ENCODE measurements at places on chromosomes 1 and 21.

GRCh38 chr1:198275597-198275996 is 118.8 kb downstream of the NEK7 start:
- DNase-seq: no peak
- H3K27ac ChIP-seq: no peak overlapping the region
- no peaks in the 10 kb centered on the region for H3K27me3 ChIP-seq
- H3K36me3 ChIP-seq: no peaks in the 10 kb centered on the region
- no peak overlapping the region for H3K4me3 ChIP-seq
- peaks cover 17% of the 10 kb centered on the region for H3K4me1 ChIP-seq

GRCh38 chr1:20948101-20948500 is 161.0 kb upstream of the HP1BP3 start:
- no peak overlapping the region for H3K4me3 ChIP-seq
- no peak for DNase-seq
- H3K27ac ChIP-seq: no peak overlapping the region
- H3K36me3 ChIP-seq: peaks cover 13% of the 10 kb centered on the region
- H3K27me3 ChIP-seq: no peaks in the 10 kb centered on the region
- H3K4me1 ChIP-seq: no peaks in the 10 kb centered on the region

DNA sequence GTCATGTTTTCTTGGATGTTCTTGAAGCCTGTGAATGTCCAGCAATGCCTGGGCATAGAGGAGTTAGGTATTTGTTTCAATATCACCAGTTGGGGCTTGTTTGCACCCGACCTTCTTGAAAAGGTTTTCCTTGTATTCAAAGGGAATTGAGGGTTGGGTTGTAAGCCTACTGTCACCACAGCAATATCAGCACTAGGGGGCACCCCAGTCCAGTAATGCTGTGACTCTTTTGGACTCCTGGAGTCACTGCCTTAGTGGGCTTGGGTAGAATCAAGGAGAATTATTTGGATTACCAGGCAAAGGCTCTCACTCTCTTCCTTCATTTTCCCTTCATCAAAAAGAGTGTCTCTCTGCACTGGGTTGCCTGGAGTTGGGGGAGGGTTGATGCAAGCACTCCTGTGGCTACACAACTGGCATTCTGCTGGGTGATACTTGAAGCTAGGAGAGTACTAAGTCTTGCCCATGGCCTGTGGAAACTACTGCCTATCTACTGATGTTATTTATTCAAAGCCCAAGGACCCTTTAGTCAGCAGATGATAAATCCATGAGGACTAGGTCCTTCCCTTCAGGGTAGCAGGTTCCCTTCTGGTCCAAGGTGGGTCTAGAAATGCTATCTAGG is 34.5 kb downstream of the OR10R2 start:
- DNase-seq: no peak
- no peaks in the 10 kb centered on the region for H3K36me3 ChIP-seq
- H3K27me3 ChIP-seq: no peaks in the 10 kb centered on the region
- no peak overlapping the region for H3K4me3 ChIP-seq
- H3K4me1 ChIP-seq: no peaks in the 10 kb centered on the region

DNA sequence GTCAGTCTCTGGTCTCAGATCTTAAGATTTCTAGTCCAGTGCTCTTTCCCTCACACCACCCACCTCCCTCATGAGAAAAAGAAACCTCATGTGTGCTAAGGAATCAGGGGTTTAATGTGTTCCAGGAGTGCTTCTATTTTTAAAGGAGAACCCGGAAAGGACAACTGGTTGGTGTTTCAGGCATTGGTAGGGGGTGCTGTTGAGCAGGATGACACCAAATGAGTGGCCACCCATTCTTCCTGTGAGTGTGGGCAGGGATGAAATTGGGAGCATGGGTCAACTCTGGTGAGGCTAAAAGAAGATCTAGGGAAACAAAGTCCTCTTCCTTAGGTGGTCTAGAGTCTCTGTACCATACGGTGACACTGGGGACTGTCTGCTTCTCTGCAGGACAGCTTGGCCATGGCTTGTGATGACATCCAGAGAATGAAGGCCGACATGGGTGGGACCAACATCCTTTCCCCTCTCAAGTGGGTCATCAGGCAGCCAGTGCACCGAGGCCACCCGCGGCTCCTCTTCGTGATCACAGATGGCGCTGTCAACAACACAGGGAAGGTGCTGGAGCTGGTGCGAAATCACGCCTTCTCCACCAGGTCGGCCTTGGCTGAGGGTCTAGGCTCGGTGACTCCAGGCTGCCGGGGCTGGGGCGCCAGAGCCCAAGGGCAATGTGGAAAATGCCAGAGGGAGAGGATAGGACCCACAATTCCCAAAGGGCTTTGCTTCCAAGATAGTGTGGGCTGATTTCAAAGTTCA is 39.3 kb downstream of the VWA5B1 start:
- H3K36me3 ChIP-seq: no peaks in the 10 kb centered on the region
- no peak overlapping the region for H3K27ac ChIP-seq
- no peak overlapping the region for H3K4me3 ChIP-seq
- H3K27me3 ChIP-seq: no peaks in the 10 kb centered on the region

GRCh38 chr1:156592910-156593660 is 1.5 kb downstream of the NAXE start:
- H3K27me3 ChIP-seq: no peaks in the 10 kb centered on the region
- H3K4me1 ChIP-seq: peaks cover 19% of the 10 kb centered on the region
- no peak overlapping the region for H3K4me3 ChIP-seq
- no peaks in the 10 kb centered on the region for H3K36me3 ChIP-seq
- H3K27ac ChIP-seq: no peak overlapping the region

DNA sequence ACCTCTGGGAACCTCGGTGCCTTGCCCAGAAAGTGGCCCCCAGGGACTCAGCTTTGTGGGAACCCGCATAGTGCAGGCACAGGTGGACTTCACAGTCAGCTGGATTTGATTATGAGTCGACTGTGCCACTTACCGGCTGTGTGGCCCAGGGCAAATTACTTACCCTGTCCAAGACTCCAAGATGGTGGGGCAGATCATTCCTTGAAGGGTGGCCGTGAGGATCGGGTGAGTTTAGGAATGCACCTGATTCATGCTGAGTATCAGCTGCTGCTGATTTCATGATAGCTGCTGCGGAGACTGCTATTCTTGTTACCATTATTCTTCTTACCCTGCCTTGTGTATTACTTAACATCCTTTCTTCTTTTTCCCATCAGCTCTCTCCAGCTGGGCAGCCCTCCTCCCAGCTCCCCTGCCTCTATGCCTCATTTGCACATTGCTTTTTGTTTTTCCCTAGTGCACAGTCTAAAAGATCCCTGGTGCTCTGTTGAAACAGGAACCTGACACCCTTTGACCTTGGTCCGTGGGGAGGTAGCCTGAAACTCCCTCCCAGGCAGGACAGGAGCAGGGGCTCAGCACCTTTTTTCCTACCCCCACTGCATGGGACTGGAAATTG is 40.5 kb upstream of the FHAD1 start:
- DNase-seq: no peak
- peaks cover 14% of the 10 kb centered on the region for H3K4me1 ChIP-seq
- no peak overlapping the region for H3K27ac ChIP-seq
- H3K36me3 ChIP-seq: no peaks in the 10 kb centered on the region
- H3K27me3 ChIP-seq: no peaks in the 10 kb centered on the region

DNA sequence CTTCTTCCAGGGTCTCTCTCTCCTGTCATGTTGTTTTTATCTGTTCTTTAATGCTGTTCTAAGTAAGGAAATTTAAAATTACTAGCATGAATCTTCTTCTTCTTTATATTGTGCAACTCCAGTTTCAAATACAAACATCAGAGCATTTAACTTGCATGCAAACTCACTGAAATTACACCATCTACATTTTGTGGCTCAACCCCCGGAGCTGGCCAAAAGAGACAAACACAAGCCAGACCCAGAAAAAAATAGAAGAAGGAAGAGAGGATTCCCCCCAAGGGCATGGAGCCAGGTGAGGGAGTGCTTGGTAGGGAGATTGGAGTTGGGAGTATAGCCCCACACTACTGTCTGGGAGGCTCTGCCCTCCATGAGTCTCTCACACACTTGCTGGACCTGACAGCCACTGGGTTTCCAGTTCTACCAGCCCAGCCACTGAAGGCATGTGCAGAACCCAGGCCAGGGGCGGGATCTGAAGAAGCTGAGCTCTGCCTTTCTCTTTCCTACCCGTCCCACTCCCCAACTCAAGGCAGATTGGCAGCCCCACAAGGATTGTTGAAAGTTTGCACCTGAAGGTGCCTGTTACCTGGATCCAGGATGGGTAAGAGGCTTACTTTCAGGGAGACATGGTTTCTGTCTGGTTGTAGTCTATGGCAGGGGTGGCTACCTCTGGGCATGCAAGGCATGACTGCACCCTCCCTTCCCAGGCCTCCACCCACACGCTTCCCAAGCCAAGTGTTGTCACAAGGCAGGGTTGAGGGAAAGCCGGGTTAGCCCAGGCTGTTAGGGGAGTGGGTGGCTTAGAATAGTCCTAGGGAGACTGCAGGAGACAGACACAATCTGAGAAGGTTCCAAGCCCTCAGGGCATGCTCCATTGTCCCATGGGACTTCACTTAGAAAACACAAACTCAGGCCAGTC is 297.2 kb downstream of the TGFB2 start:
- no peaks in the 10 kb centered on the region for H3K4me1 ChIP-seq
- H3K27me3 ChIP-seq: no peaks in the 10 kb centered on the region
- H3K4me3 ChIP-seq: no peak overlapping the region
- H3K36me3 ChIP-seq: no peaks in the 10 kb centered on the region

DNA sequence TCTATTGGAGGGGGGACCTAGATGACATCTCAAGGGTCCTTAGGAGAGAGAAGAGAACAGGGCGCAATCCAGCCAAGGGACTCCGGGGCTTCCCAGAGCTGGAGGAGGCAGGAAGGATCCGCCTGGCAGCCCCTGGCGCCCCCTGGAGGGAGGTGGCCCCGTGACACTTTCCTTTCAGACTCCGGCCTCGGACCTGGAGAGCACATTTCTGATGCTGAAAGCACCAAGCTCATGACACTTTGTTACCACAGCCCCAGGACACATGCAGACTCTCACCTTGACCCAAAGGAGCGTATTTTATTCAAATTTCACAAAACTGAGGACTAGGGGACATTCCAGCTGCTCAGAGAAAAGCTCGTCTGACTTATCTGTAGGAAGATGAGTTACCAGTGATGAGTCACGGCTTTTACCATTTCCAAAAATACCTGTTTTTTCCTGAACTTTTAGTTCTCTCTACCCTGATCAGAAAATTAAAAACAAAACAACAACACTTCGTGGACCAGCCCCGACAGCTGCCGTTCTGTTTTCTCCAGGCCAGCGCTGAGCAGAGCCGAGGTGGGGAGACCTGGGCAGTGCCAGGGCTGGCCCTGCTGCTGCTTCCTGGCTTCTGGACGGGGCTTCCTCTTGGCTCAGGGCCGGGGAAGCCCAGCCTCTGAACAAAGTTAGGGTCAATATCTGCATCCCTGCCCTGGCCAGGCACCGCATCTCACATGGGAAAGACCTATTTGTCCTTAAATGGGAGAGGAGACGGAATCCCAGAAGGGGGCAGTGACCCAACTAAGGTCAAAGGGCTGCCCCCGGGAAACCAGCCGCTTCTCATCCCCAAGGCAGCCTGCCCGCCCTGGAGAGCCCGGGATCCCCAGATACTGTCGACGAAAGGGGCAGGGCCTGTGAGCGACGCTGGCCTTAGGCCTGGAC is 21.6 kb upstream of the POFUT2 start:
- peak; percentile 63 for DNase-seq
- H3K27ac ChIP-seq: peak overlapping the region; percentile 76
- no peak overlapping the region for H3K4me3 ChIP-seq
- H3K27me3 ChIP-seq: no peaks in the 10 kb centered on the region

- no peak for DNase-seq
- H3K27me3 ChIP-seq: peaks cover 56% of the 10 kb centered on the region
- no peaks in the 10 kb centered on the region for H3K36me3 ChIP-seq
- no peak overlapping the region for H3K27ac ChIP-seq
- H3K4me1 ChIP-seq: no peaks in the 10 kb centered on the region
These were observed 3.6 kb downstream of the CELF3 start for GRCh38 chr1:151713044-151713443.

GRCh38 chr1:53122961-53123413 is 19.5 kb downstream of the SLC1A7 start:
- peaks cover 5% of the 10 kb centered on the region for H3K4me1 ChIP-seq
- no peak overlapping the region for H3K4me3 ChIP-seq
- no peak for DNase-seq
- H3K36me3 ChIP-seq: no peaks in the 10 kb centered on the region
- H3K27me3 ChIP-seq: no peaks in the 10 kb centered on the region
- H3K27ac ChIP-seq: peak overlapping the region; percentile 45

GRCh38 chr1:204528677-204529076 is 12.5 kb downstream of the MDM4 start:
- H3K27me3 ChIP-seq: no peaks in the 10 kb centered on the region
- H3K4me3 ChIP-seq: no peak overlapping the region
- DNase-seq: no peak
- no peaks in the 10 kb centered on the region for H3K36me3 ChIP-seq
- H3K4me1 ChIP-seq: no peaks in the 10 kb centered on the region

DNA sequence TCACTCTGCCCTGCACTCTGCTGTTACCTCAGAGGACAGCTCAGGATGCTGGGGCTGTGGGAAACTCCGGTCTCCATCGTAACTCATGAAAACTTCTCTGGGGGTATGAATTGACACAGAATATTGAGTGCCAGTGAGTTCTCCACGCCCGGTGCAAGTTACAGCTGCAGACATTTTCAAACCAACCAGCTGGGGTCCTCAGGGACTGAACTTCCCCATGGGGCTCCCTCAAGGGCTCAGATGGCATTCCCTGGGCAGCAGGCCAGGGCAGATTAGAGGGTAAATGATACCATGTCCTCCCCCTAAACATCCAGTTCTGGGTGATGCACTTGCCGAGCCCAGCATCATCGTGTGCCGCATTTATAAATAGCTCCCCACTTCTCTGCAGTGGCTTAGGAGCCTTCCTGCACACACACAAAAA is 27.8 kb upstream of the CCSAP start:
- no peak overlapping the region for H3K27ac ChIP-seq
- no peak overlapping the region for H3K4me3 ChIP-seq
- H3K27me3 ChIP-seq: peaks cover 12% of the 10 kb centered on the region
- H3K4me1 ChIP-seq: no peaks in the 10 kb centered on the region

DNA sequence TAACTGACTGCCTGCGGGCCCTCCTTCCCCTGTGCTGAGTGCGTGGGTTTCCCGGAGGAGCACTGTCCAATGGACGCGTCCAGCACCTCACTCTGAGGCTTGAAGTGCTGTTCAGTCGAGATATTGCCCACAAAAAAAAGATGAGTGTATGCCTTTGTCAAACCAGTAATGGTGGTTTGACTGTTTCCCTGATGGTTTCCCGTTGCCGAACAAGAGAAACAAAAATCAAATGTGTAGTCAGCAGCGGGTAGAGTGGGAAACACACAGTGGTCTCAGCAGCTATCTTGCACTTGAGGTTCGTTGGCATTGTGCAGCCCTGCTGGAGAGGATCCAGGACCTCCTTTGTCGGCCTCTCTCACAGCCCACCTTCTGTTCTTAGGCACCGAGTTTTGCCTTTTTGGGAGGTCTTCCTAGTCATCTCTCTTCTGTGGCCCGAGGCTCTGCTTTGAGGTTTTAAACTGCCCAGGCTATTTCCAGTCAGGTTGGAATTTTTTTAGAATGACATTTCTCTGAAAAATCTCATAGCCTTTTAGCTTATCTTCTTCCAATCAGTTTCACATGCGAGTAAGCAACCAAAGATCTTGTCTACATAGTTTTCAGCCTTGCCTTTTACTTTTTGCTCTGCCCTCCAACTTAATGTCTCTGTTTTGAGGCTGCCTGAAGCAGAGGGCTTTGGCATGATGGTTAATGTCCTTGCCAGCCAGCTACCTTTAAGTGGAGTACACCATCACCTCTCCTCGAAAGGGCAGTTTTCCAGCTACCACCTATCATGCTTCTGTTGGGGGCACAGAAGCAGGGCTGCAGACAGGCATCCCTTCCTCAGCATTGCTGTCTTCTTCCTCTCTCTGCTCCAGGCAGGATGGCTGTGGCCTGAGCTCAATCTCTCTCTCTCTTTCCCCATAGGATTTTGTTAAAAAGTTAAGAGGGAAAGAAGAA is 132.3 kb downstream of the URB2 start:
- no peak overlapping the region for H3K27ac ChIP-seq
- no peaks in the 10 kb centered on the region for H3K4me1 ChIP-seq
- H3K4me3 ChIP-seq: no peak overlapping the region
- H3K27me3 ChIP-seq: no peaks in the 10 kb centered on the region
- H3K36me3 ChIP-seq: no peaks in the 10 kb centered on the region
